MM.1S (cell line): ENCODE measurements at places on chromosomes 16 and 17.

DNA sequence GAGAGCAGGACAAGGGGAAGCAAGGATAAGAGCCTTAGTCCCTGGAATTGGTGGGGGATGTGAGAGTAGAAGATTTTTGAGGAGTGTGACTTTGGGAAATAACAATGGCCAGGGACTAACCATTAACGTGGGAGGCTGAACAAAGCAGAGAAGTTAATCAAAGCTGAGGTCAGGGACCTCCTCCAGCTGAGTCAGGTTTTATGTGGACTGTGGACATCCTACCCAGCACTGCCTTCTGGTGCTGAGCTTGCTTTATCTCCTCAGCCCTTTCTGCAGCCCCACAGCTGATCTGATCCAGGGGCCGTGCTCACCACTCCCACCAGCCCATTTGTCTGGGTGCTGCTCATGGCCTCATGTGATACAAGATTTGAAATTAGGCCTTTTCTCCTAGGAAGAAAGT is 146.6 kb downstream of the SHISA6 start:
- no peak for DNase-seq

DNA sequence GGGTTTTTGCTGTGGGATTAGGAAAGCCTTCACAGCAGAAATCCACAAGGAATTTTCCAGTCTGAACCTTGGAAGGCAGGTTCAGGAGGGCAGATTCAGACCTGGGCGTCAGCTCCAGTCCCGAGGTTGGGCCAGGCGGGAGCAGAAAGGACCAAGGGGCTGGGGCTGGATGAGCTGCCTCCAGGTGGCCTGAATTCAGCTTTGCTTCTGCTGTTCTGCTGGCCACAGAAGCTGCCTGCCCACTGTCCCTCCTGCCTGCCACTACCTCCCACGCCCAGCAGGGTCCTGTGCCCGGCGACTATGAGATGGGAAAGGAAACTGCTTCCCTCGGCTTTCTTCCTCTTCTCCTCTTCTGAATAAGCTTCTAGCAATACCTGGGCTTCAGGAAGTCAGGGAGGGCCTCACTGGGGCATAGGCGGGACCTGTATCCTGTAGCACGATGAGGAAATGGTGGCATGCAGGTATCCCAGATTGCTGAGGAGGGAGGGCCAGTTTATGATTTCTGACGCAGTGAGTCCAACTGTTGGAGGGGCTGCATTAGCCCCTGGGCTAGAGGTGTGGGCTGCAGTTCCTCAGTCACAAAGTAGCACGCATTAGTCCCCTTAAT is 18.4 kb downstream of the TBX4 start:
- DNase-seq = no peak

DNA sequence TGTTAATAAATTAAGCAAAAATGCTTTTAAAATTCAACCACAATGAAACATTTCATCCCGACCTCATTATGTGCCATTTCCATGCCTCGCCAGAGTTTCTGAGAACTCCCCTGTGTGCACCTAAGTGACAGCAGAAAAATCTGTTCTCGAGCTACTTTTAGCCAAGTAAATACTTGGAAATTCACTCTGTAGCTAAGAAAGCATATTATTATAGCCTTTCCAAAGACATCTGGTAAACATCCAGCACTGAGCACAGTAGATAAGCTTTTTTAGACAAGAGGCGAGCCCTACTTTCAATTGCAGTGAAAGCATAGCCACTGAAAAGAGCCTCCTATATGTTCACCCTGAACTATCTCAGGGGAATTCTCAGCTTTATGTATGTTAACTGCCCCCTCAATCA is 242.8 kb upstream of the PSMD7 start:
- no peak for DNase-seq

DNA sequence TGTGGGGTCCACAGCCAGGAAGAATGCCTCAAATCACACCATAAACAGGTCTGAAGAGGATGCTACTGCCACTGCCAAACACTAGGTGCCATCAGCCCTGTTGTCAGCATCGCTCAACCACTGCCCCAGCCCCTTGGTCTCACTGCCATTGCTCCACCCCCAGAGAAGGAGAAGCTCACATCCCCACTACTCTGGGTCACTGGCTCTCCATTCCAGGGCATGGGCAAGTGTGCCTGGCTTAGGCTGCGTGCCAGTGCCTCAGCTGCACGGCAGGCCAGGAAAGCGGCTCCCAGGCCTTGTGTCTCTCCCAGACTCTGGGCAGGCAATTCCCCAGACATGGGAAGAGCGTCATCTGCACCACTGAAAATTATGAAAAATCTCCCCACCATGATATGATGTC is 1.2 kb upstream of the IGSF6 start:
- no peak for DNase-seq

DNA sequence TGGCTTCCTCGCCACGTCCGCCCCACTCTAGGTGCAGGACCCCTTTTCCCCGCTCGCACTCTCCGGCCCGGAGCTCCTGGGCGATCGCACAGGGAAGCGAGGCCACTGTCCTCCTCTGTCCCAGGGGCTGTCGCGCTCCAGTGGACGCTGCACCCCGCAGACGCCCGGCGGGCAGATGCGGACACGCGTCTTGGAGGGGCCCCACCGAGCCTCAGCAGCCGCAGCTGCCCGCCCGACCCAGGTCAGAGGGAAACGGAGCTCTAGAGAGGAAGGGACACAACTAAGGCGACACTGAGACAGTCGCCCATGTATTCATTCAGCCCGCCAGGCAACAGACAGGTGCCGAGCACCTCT is 726 bp upstream of the SLC13A5 start:
- no peak for DNase-seq
